ENCODE measurements at places on chromosomes 4 and X.

DNA sequence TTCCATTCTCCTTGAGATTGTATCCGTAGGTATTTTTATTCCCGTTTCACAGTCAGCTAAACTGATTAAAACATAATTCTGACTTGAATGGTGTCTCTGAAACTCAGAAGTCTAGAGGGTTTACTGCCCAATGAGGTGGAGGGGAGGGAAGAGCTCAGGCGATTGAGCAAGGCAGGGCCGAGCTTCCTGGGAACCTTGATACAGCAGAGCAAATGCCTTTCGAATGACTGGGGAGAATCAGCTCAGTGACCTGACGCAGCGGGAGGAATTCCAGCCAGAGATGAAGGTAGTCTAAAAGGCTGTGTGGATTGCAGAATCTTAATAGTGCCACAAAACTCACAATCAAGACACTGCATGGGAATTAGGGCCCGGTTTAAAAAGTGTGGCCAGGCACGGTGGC is 233.6 kb downstream of the EVC2 start:
- no peak for DNase-seq

GRCh38 chr4:73725985-73726384 is 14.4 kb upstream of the CXCL8 start:
- no peak for DNase-seq

GRCh38 chrX:149312097-149312496 is 193.0 kb downstream of the IDS start:
- no peak for DNase-seq

GRCh38 chrX:16204538-16204937 is 37.3 kb downstream of the MAGEB17 start:
- DNase-seq = no peak

GRCh38 chrX:147891896-147892295 is 19.8 kb upstream of the FMR1 start:
- no peak for DNase-seq

GRCh38 chr4:67632492-67632891 is 68.5 kb downstream of the UBA6 start:
- DNase-seq = no peak

DNA sequence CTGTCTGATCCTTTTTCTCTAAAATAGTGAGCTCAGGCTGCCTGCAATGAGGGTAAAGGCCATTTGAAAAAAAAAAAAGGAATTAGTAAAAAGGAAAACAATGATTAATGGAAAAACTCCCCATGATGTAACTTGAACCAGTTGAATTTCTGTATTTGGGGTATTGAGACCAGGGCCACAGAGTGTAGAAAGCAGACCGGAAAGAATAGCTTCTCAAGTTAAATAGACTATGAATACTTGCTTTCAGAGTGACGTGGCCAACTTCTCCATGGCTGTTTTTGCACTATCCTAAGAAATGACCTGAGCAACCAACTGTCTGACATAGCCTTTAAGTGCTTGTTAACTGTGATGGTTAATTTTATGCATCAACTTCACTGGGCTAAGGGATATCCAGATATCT is 222.1 kb upstream of the INTU start:
- no peak for DNase-seq

- no peak for DNase-seq
Observed at GRCh38 chrX:41022566-41022965, 62.7 kb upstream of the USP9X start.

GRCh38 chr4:54743562-54743961 is 85.8 kb downstream of the KIT start:
- no peak for DNase-seq

GRCh38 chr4:14168919-14169318 is 541.4 kb upstream of the BOD1L1 start:
- no peak for DNase-seq

- no peak for DNase-seq
Observed at GRCh38 chr4:24991015-24991414, 39.7 kb downstream of the LGI2 start.

- DNase-seq = no peak
Observed at GRCh38 chr4:7638489-7638888, 203.8 kb upstream of the PSAPL1 start.

DNA sequence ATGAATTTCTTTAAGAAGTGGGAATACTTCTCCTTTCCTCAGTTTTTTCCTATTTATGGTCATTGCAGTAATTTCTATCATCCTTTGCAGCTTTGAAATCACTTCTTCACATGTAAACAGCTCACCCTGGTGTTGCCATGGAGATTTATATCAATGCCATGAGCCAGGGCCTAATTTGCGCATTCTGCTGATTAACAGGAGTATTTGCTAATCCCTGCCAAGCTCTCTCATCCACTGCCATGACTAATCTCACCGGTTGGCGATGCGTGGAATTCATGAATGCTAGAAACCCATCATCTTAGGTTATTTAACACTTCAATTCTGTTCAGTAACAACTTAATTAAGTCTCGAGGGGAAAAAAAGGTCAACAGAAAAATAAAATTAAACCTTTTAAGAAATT is 11.8 kb upstream of the FGF13 start:
- DNase-seq = no peak

DNA sequence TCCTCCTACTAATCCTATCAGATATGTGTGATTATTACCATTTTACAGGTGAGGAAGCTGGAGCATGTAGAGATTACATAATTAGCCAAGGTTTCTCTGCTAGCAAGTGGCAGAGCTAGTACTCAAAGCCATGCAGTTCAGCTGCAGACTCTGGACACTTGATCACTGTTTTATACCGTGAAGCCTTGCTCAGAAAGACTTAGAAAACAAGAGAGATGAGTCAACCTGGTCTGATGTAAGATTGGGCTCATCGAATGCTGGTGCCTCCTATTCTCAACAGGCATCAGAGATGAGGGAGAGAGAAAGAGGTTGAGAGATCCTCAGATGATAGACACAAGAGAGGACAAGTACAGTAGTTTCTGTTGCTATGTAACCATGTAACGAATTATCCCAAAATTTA is 19.0 kb upstream of the PDE5A start:
- no peak for DNase-seq

GRCh38 chr4:10020871-10021652 is at the start of gene SLC2A9:
TSS of gene SLC2A9 (minus strand) at chr4:10021497. CDS start at chr4:10021429, 68 bp downstream.
- no peak for DNase-seq
